ENCODE measurements at places on chromosomes 5 and 9. TPM values are rescaled to one million over a fixed set of nuclear protein-coding genes. Genes with fewer than 3 reads are reported as not detected.

SHISAL2B gene
- total RNA-seq = not detected

ERCC8 gene
- 21.5 TPM for total RNA-seq

ABO gene
- 0.22 TPM for total RNA-seq

LCN9 gene
- not detected for total RNA-seq
